Activated CD4-positive, CD25-positive, alpha-beta regulatory T cell treated with anti-CD3 and anti-CD28 coated beads, Interleukin-2, amount 50 U/mL, for 16 hours (primary cell): ENCODE measurements at places on chromosomes 2 and 18.

DNA sequence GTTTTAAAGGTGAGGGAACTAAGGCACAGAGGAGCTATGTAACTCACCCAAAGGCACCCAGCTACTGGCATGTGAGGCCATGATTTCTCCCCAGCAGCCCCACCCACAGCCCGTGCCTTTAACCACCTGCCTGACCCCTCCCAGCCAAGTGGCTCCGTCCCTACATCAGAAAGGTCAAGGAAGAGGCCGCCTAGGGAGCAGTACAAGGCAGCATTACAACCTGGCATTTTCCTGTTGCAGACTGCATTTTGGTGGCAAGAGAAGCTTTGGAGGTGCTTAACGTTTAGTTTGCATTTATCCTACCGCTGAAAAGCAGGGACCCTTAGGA lies 17.5 kb downstream of the STEAP3 start:
- no peak for DNase-seq

DNA sequence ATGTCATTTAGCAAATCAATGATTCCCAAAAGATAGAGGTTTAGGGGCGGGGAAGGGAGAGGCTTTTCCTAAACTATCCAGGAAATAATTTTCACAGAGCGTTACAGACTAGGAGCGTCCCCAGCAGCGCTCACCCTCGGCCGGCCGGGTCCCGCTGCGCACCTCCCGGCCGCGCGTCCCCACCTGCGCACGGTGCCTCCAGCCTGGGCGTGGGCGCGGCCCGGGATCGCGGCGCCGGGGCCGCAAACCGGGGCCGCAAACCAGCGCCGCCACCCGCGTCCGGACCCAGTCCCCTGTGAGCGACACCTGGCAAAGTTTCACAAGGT lies 684 bp upstream of the ZCCHC2 start:
- DNase-seq, result no peak

DNA sequence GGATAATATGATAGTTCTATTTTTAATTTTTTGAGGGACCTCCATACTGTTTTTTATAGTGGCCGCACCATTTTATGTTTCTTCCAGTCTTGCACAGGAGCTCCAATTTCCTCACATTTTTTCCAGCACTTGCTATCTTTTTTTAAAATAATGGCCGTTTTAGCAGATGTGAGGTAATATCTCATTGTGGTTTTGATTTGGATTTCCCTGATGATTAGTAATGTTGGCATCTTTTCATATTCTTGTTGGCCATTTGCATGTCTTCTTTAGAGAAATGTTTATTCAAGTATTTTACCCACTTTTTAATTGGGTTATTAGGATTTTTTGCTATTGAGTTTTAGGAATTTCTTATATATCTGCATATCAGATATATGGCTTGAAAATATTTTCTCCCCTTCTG lies 29.9 kb upstream of the NAPG start:
- DNase-seq, result no peak

DNA sequence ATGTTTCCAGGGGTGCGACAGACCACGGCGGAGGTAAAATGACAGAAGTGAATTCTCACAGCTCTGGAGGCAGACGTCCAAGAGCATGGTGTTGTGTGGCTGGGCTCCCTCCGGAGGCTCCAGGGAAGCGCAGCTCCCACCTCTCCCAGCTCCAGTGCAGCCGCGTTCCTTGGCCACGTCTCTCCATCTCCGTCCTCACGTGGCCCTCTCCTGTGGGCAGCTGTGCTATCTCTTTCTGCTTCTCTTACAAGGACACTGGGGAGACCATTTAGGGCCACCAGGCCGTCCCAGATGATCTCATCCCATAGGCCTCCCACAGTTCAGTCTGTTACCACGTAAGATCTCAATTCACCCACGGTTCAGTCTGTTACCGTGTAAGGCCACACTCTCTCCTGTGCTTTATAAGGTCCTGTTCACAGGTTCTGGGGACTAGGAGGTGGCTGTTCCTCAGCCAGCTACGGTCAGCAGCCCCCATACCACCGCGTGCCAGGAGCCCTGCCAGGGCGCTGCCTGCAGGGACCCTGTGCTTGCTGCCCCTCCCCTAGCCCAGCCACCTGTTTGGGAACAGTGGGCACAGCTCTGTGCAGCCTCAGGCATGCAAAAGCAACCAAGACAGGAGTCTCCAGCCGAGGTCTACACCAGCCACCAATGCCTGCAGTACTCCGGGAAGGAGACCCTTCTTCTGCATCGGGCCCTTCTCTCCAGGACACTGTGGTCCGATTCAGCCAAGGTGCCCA lies 2.9 kb upstream of the MAB21L4 start:
- DNase-seq, result no peak

GRCh38 chr18:57738078-57738477 lies 65.0 kb downstream of the ATP8B1 start:
- no peak for DNase-seq
